A549 treated with AZD2906 at 1 μM for 4 hours (cell line): ENCODE measurements at places on chromosomes 5 and 9. TPM values are rescaled to one million over a fixed set of nuclear protein-coding genes. Genes with fewer than 3 reads are reported as not detected.

Gene CKMT2
- not detected in 5 replicates for total RNA-seq

Gene GRM6
- total RNA-seq = not detected in 5 replicates

Gene DAB2IP
- total RNA-seq = 9.8 to 14.0 TPM (median 11.2 TPM) in 5 replicates

Gene CDC25C
- 8.7 to 12.0 TPM (median 9.2 TPM) in 5 replicates for total RNA-seq

Gene PFN3
- total RNA-seq = not detected in 5 replicates

Gene NEUROG1
- total RNA-seq = not detected in 5 replicates

Gene BNC2
- total RNA-seq = 4.6 to 6.9 TPM (median 6.4 TPM) in 5 replicates

Gene TMEM141
- total RNA-seq = 64.4 to 82.3 TPM (median 79.7 TPM) in 5 replicates

Gene TRIP13
- total RNA-seq = 62.7 to 68.3 TPM (median 65.8 TPM) in 5 replicates

Gene IL5
- total RNA-seq = not detected in 5 replicates

Gene PCDHAC1
- 1.7 to 2.2 TPM (median 1.9 TPM) in 5 replicates for total RNA-seq

Gene CDX1
- total RNA-seq = 0.06 to 0.07 TPM in 2 of 5 replicates, not detected in the others

Gene OR1Q1
- total RNA-seq = 0.07 TPM in 1 of 5 replicates, not detected in the others

Gene SEMA4D
- total RNA-seq = 4.3 to 5.0 TPM (median 4.9 TPM) in 5 replicates

Gene C5orf63
- total RNA-seq = 3.4 to 4.8 TPM (median 3.9 TPM) in 5 replicates

Gene VAV2
- 34.1 to 41.5 TPM (median 38.7 TPM) in 5 replicates for total RNA-seq

Gene CAVIN4
- total RNA-seq = 0.32 to 0.48 TPM (median 0.39 TPM) in 5 replicates

Gene PANK3
- total RNA-seq = 14.0 to 20.8 TPM (median 16.7 TPM) in 5 replicates

Gene INSL4
- 14.4 to 17.2 TPM (median 16.2 TPM) in 5 replicates for total RNA-seq

Gene CHSY3
- 0.06 to 0.09 TPM (median 0.07 TPM) in 5 replicates for total RNA-seq

Gene PCDHA1
- total RNA-seq = 0.14 to 0.26 TPM (median 0.22 TPM) in 5 replicates

Gene FOXD4L5
- total RNA-seq = 0.03 to 0.08 TPM (median 0.06 TPM) in 3 of 5 replicates, not detected in the others

Gene TRUB2
- 40.9 to 49.1 TPM (median 46.8 TPM) in 5 replicates for total RNA-seq

Gene AFF4
- 18.9 to 27.3 TPM (median 24.8 TPM) in 5 replicates for total RNA-seq

Gene RETREG1
- 2.8 to 3.5 TPM (median 3.2 TPM) in 5 replicates for total RNA-seq

Gene CCL21
- total RNA-seq = not detected in 5 replicates

Gene ECM2
- total RNA-seq = 0.11 to 0.20 TPM (median 0.14 TPM) in 5 replicates

Gene RRAGA
- 102 to 134 TPM (median 130 TPM) in 5 replicates for total RNA-seq

Gene OLFML2A
- 24.5 to 37.8 TPM (median 31.4 TPM) in 5 replicates for total RNA-seq

Gene KCNV2
- not detected in 5 replicates for total RNA-seq

Gene PRDM9
- 0.02 TPM in 1 of 5 replicates, not detected in the others for total RNA-seq

Gene HMGCR
- total RNA-seq = 20.6 to 26.9 TPM (median 21.8 TPM) in 5 replicates

Gene PCA3
- not detected in 5 replicates for total RNA-seq

Gene GPX8
- 30.6 to 36.7 TPM (median 32.4 TPM) in 5 replicates for total RNA-seq

Gene SPINK4
- total RNA-seq = not detected in 5 replicates

Gene GADD45G
- total RNA-seq = 0.11 to 0.76 TPM (median 0.39 TPM) in 5 replicates

Gene PCDHGB2
- 0.05 to 0.08 TPM (median 0.07 TPM) in 5 replicates for total RNA-seq

Gene PCAT7
- total RNA-seq = 0.43 to 0.76 TPM (median 0.55 TPM) in 5 replicates

Gene FAM81B
- not detected in 5 replicates for total RNA-seq

Gene NOXA1
- 0.71 to 1.8 TPM (median 1.6 TPM) in 5 replicates for total RNA-seq

Gene SLC36A2
- not detected in 5 replicates for total RNA-seq

Gene TNC
- 0.69 to 1.00 TPM (median 0.80 TPM) in 5 replicates for total RNA-seq

Gene ENTPD8
- total RNA-seq = 0.07 to 0.24 TPM (median 0.19 TPM) in 5 replicates

Gene MARCOL
- not detected in 5 replicates for total RNA-seq

Gene FOXD4L4
- total RNA-seq = 0.06 to 0.13 TPM (median 0.06 TPM) in 4 of 5 replicates, not detected in the other

Gene RALGPS1
- 1.4 to 2.2 TPM (median 1.6 TPM) in 5 replicates for total RNA-seq

Gene PRRT1B
- total RNA-seq = 0.26 to 0.44 TPM (median 0.30 TPM) in 5 replicates

Gene SCGB3A2
- total RNA-seq = not detected in 5 replicates

Gene DNAH5
- 1.5 to 2.5 TPM (median 1.9 TPM) in 5 replicates for total RNA-seq

Gene PCDHB12
- 0.01 to 0.02 TPM in 2 of 5 replicates, not detected in the others for total RNA-seq

Gene F12
- total RNA-seq = 15.9 to 26.4 TPM (median 22.8 TPM) in 5 replicates

Gene PRSS3
- 8.7 to 11.1 TPM (median 10.8 TPM) in 5 replicates for total RNA-seq

Gene TBC1D2
- total RNA-seq = 11.3 to 14.4 TPM (median 12.6 TPM) in 5 replicates

Gene WNT8A
- not detected in 5 replicates for total RNA-seq

Gene ABLIM3
- total RNA-seq = 23.6 to 26.4 TPM (median 24.9 TPM) in 5 replicates

Gene PAM
- 19.6 to 26.6 TPM (median 21.1 TPM) in 5 replicates for total RNA-seq

Gene POC5
- 8.4 to 12.6 TPM (median 10.0 TPM) in 5 replicates for total RNA-seq

Gene FIBCD1
- total RNA-seq = 14.3 to 27.2 TPM (median 25.1 TPM) in 5 replicates
